Activated CD4-positive, alpha-beta T cell treated with anti-CD3 and anti-CD28 coated beads, Interleukin-2, Interleukin-6, amounts not matched to agents 100 ng/mL and 50 ng/mL, durations not matched to agents 16 hours and 8 hours (primary cell): ENCODE measurements at places on chromosomes 5 and 9.

DNA sequence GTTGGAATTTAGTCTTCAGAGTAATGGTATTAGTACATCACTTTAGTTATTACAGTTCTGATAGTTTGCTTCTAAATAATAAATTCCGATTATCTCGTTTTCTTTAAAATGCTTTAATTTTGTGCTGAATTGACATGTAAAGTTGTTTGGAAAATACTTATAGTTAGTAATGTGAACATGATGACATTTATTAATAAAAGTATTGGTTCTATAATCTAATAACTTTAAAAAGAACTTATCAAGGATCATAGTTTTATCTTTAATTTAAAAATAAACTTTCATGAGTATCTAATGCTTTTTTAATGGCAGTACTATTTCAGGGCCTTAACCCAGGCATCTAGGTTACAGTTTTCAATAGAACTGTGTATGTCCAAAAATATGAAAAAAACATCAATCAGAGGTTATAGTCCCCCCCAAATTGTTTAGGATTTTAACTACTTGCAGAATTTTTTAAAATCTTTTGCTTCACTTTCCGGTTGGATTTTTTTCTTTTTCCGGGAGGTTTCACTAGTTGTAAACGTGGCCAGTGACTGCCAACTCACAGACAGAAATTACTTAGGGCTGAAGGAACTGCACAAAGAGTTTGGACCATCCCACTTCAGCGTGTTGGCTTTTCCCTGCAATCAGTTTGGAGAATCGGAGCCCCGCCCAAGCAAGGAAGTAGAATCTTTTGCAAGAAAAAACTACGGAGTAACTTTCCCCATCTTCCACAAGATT is 680 bp downstream of the GPX8 start:
- no peak for DNase-seq

DNA sequence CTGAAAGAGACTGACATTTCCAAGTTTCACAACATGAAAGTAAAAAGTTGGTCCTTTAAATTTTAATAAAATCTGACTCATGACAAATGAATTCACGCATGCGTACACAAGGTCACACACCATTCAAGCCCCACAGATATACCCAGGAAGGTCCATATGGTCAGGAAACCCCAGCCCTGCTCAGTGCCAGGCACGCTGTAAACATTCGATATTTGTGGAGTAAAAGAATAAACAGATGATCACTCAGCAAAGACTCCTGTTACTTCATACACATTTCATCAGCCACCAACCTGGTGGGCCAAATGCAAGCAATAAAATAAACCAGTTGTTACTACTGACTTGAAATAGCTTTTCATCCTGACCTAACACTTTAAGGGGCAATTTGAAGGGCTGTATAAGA is 158.0 kb upstream of the RETREG1 start:
- DNase-seq = no peak

GRCh38 chr5:60208716-60209115 is 315.2 kb upstream of the PDE4D start:
- no peak for DNase-seq

GRCh38 chr9:19199012-19199411 is 31.5 kb upstream of the DENND4C start:
- peak; percentile 18 for DNase-seq

- DNase-seq = no peak
Observed at GRCh38 chr5:123208668-123209501, 119.8 kb downstream of the PRDM6 start.

GRCh38 chr9:111969061-111969460 is 72.4 kb downstream of the UGCG start:
- DNase-seq = no peak

DNA sequence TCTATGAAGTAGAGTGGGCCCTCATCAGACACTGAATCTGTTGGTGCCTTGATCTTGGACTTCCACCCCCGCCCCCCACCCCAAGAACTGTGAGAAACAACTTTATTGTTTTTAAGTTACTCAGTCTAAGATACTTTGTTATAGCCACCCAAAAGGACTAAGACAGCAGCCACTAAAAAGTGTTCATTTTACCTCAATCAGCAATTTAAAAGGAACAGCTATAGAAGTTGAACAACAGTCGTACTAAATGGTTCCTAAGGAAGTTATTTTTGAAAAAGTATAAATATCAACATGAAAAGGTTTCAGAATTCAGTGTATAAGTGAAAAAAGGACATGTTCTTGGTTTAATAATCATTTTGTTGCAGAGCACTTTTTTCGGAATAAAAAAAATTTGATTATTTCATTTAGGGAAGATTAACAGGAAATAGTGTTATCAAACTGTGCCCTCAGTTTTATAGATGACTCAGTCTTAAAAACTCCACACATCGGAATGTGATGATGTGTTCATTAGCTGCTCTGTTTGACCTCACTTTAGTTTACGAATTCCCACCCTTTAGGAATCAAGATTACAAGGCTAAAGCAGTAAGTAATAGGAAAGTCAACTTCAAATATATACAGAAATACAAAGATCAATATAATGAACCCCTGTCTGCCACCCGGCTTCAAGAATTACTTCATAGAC is 71.2 kb downstream of the MTAP start:
- DNase-seq = no peak

- DNase-seq = no peak
Observed at GRCh38 chr5:80919678-80920196, 40.4 kb upstream of the RASGRF2 start.

- DNase-seq = peak; percentile 44
Observed at GRCh38 chr5:141100243-141100805, at the start of gene PCDHB3. Gene PCDHB3, plus strand, starts transcription at chr5:141100473. Its CDS starts 177 bp downstream, at chr5:141100650.

DNA sequence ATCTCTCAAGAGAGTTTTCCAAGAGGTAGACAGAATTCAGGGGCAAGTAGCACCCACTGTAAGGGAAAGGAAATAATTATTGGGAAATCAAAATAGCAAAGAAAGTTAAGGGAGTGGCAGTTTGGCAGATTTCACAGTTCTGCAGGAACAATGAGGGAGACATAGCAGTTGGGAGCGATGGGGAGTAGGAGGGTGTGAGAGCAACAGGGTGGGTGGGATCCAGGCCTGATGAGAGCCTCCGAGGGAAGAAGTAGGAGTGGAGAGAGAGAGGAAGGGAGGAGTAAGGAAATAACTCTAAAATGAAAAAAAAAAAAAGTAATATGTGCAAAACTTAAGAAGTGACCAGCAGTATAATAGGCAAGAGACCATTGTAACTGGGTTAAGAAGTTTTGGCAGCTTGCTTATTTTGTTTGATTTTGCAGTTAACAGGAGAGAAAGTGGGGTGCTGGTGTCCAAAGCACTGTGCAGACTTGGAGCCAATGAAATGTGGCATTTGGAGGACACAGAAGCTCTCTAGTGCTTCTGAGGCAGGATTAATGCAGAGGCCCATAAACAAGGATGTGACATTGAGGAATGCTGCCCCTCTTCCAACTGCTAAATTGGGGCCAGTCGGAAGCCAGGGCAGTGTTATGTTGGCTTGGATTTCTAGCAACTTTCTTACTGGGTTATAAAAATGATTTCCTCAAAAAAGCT is 10.2 kb downstream of the TNFAIP8 start:
- no peak for DNase-seq

DNA sequence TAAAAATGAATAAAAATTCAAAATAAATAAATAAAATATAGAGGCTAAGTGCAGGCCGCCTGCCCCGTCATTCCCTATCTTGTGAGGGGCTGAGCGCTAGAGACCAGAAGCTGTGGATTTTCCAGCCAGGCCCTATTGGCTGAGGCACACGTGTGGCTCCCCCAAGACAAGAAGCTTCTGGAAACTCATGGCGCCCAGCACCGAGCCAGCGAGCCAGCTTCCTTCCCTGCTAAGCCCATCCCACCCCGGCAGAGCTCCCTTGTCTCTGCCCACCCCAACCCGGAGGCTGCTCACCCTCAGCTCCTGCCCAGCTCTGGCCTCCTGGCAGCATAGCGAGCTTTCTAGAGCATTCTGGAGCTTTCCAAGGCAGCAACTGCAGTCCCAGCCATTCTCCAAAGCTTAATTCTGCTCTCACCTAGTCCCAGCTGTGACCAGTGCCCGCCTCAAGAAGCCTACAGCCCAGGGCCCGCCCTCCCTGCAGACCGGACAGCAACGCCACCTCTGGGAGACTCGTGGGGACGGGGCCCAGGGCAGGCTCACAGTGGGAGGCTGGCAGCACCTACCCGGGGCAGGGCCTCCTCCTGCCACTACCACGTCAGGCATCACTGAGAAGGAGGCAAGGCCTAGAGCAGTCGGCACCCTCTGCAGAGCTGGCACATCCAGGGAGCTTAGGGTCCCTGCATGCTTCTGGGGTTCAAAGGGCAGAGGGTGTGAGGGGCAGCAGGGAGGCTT is 23.2 kb upstream of the TMEM250 start:
- DNase-seq = no peak

DNA sequence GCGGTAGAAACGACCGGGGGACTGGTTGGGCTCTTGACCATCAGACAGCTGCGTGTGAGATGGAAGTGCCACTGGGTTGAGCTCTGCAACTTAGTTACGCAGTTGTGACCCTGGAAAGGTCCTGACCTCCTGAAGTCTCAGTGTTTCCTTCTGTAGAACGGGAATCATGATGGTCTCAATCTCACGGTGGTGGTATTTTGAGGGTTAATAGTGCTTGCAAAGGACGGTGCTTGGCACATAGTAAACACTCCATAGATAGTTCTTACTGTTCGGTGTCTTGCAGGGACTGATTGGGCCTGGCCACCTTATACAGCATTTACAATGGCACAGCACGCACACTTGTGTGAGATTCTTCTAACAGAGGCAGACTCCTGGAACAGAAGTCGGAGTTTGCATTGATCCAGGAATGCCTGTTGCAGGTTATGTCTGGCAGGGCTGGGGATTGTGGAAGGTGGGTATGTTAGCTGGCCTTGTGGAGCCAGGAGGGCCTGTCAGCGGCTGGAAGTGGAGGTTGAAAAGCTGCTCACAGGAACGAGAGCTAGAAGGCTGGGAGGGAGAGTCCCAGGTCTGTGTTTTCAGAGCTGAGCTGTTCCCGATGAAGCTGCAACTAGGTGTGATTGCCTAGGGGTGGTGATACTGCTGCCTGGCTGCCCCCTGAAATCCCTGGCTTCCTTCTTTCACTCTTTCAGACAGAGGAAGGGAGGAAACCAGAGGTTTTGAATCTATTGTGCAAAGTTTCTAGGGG is 962 bp upstream of the TXN start:
- peak; percentile 34 for DNase-seq

DNA sequence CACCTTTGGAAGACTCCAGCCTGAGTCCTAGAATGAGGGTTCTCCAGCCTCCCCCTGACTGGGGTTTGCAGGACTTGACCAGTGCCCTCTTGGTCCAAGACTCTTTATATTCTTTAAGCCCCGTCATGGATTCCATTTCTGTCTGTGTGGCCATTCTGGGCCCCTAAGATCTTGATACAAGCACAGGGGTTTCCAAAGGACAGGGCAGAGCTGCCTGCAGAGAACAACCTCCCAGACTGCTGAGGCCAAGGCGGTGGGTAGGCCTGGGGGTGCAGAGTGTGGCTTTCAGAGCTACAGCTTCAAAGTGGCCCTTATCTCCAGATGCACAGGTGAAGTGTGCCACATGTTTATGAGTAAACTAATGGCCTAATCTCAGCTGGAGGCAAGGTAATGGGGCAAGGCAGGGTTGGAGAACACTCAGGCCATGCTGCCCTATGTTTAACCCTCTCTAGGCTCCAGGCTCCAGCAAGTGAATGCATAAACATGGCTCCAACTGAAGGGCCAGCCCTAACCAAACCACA is 32.1 kb downstream of the FOXI1 start:
- DNase-seq = no peak

DNA sequence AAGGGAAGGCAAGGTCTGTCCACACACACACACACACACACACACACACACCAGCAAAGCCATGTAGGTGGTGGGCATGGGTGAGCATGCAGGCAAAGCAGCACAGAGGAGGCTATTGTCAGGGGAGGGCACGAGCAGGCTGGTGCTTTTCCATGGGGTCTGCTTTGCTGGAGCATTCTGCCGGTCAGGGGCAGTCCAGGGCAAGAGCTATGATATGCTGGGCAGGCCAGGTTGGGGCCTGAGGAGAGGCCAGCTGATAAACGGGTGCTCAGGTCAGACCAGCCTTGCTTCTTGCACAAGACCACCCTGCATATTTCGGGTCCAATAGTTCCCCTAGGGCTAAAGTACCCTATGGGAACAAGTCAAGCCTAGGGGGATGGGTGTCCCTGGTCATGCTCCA is 253.9 kb upstream of the DMAC1 start:
- DNase-seq = no peak

GRCh38 chr5:11261241-11261640 is 500.2 kb upstream of the DAP start:
- DNase-seq = no peak

DNA sequence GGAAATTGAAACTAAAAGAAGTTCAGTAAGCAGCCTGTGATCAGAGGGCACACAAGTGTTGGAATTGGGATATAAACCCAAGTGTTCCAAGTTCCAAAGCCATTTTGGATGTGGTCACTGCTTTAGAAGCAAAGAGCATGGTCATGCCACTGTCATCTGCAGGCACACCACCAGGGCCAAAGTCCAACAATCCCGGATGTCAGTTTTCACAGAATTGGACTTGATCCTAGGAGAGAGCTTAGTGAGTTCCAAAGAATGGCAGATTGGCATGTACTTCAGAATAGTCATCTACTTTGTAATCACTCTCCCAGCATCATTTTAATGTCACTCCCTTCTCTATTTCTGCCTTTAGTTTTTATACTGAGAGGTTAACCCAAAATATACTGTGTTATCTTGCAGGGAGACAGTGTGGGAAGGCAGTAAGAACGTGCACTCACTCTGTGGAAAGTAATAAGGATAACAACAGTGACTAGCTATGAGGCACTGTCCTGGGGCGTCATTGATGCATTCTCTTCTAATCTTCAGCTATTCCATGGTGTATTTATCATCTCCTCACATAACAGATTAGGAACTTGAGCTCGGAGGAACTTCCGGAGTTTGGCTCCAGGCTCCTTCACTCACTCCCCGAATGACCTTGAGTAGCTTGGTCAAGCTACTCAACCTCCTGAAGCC is 388.0 kb downstream of the ACTL7B start:
- DNase-seq = no peak

- DNase-seq = no peak
Observed at GRCh38 chr9:126698251-126698650, 84.5 kb downstream of the LMX1B start.

GRCh38 chr9:126519660-126520420 is 93.9 kb upstream of the LMX1B start:
- peak; percentile 66 for DNase-seq

- DNase-seq = no peak
Observed at GRCh38 chr5:33614039-33614438, 173.3 kb downstream of the TARS1 start.
